Retina (tissue), 1 donor: ENCODE measurements at places on chromosomes 3 and 15.

GRCh38 chr3:151282921-151283320 lies 4.6 kb upstream of the P2RY14 start:
- peak; percentile 33 for DNase-seq

DNA sequence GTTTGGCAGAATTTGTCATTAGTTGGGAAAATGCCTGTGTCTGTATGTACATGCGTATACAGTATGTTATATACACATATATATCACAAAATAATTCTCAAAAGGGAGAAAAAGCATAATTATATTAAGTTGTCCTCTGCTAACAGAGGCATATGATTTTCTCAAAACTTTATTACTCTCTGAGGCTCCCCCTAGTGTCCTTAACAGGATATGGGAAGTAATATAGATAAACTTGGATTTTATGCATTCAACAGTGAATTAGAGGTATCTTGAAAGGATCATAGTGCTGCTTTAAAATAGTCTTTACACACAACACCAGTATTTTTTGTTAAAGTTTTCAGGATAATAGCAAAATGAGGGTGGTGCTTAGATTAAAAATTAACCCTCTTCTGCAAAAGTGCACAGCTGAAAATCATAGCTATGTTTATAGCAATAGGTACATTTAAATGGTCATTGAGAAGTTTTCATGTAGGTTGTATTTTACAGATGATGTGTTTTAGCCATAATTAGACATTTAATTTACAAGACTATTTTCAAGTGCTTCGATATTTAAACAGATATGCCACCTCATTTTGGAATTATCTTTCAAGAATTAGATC lies 454.0 kb upstream of the ROBO2 start:
- no peak for DNase-seq

- DNase-seq: no peak
Observed at GRCh38 chr15:70962084-70962483, 69.5 kb downstream of the LRRC49 start.

- DNase-seq: no peak
Observed at GRCh38 chr3:135056733-135057310, 261.8 kb downstream of the EPHB1 start.
